Activated CD4-positive, alpha-beta T cell treated with anti-CD3 and anti-CD28 coated beads for 4 hours (primary cell): ENCODE measurements at places on chromosomes 7 and 10.
A peak's percentile ranks its signal among the peaks of the same experiment; 100 is the strongest.

DNA sequence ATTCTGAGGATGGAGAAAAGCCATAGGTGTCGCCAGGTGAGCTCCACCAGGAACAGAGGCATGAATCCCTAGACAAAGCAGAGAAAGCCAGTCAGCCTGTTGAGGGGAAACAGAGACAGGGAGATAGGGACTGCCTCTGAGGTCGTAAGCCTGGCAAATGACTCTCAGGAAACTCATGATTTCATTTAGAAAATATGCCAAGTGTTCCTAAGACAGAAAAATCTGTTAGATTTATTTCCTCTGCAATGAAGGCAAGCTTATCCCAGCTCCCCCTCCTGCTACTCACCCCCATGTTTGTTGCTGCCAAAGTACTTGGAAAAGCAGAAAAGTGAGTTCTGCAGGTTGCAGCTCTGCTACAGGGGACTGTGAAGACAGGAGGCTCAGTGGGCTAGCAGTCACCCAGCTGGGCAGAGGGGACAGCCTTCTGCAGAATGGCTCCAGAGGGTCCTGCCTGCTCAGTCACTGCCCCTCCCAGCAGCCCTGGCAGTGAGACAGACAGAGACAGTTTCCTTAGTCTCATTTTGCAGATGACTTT lies 184.3 kb downstream of the ADRA2A start:
- DNase-seq, result no peak

GRCh38 chr7:89514970-89515369 lies 639.3 kb upstream of the STEAP1 start:
- no peak for DNase-seq

DNA sequence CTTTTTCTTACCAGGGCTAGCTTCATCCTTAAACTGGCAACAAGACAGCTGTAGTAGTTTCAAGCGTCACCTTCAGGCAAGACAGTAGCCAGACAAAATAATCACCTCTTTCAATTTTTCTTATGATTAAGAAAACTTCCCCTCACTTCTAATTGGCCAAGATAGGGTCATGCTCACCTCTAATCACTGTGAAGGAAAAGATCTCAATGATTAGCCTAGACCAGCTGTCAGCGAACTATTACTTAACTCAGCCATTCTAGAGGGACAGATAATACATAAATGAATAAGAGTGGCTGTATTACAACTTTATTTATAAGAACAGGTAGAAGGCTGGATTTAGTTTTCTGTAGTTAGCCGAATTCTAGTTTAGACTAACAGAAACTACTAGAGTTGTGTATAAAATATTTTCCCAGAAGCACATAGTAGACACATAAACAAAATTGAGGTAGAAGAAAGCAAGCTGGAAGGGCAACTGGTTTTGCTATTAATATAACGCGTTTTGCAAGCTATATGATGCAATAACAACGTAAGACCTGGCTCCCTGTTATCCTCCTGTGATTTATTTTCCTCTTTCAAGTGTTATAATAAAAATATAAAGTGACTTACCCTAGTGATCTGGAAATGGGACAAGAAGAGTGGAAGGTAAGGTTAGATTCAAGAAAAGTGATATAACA lies 64.3 kb downstream of the ELAPOR2 start:
- no peak for DNase-seq

DNA sequence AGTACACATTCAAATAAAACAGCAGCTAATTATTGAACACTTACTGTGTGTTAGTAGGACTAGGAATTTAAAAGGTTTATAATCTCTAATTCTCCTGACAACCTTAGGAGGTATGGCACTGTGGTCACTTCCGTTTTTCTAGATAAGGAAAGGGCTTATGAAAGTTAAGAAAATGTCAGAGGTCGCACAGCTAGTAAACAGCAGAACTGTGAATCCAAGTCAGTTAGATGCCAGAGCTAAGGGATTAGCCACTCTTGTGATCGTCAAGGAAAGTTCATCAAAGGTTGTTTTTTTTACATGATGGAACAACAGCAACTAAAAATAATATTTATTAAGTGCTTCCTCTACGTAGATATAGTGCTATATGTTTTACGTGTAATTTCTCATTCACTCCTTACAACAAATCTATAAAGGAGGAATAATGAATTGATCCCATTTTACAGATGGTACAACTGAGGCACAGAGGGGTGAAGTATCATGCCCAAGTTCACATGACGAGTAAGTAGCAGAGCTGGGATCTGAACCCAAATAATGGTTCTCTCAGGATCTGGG lies 84.9 kb downstream of the NAMPT start:
- no peak for DNase-seq

DNA sequence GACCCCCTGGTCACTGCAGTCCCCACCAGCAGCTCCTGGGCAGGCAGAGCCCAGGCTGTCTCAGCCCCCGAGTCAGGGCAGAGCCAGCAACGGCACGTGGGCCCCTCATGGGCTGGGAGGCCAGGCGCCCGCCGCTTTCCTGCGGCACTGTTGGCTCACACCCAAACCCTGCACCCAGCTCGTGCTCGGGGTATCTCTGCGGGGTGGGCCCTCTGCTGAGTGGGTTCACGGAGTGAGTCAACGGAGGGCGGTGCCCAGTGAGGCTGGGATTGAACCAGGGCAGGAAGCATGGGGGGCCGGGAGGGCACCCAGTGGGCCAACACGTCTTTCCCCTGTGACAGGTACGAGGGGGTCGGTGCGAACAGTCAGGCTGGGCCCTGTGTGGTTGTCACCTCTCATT lies 28.9 kb downstream of the ADAP1 start:
- DNase-seq, result no peak

DNA sequence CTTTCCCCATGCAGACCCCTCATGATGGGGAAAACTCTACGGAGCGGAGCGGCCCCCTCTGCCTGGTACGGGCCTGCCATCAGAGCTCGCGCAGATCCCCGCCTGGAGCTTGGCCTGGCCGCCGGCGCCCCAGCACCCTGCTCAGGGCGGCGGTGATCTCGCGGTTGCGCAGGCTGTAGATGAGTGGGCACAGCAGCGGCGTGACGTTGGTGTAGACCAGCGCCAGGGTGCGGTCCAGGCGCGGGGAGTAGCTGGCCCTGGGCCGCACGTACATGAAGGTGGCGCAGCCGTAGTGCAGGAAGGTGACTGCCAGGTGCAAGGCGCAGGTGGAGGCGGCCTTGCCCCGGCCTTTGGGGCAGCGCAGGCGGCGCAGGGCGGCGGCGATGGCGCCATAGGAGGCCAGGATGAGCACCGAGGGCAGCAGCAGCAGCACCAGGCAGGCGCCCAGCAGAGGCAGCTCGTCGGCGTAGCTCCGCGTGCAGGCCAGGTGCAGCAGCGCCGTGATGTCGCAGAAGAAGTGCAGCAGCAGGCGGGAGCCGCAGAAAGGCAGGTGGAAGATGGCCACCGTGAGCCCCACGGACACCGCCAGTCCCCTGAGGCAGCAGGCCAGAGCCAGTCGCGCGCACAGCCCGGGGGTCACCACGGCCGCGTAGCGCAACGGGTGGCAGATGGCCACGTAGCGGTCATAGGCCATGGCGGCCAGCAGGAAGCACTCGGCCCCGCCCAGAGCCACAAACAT lies 33.4 kb downstream of the TAS2R41 start:
- DNase-seq, result no peak

GRCh38 chr10:121614613-121615434 lies 16.6 kb upstream of the FGFR2 start:
- DNase-seq, result no peak

GRCh38 chr7:81884817-81885216 lies 115.0 kb upstream of the HGF start:
- DNase-seq, result no peak

DNA sequence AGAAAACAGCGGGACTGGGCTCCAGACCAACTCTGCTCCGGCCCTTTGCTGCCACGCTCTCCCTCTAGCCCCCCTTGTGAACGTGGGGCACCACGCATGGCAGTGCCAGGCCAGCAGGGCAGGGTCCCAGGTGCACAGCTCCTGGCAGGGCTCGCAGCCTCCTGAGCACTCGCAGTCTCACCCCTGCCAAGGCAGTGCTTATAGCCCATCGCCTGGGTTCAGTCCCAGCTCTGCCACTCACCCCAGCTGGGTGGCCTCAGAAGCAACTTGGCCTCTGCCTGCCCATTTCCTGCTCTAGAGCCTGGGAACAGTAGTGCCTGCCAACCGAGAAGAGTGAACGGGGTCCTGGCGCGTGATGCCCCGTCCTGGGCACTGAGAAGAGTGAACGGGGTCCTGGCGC lies 36.3 kb downstream of the CFAP46 start:
- DNase-seq, result no peak

GRCh38 chr7:129827467-129827990 lies 125.2 kb downstream of the UBE2H start:
- no peak for DNase-seq

DNA sequence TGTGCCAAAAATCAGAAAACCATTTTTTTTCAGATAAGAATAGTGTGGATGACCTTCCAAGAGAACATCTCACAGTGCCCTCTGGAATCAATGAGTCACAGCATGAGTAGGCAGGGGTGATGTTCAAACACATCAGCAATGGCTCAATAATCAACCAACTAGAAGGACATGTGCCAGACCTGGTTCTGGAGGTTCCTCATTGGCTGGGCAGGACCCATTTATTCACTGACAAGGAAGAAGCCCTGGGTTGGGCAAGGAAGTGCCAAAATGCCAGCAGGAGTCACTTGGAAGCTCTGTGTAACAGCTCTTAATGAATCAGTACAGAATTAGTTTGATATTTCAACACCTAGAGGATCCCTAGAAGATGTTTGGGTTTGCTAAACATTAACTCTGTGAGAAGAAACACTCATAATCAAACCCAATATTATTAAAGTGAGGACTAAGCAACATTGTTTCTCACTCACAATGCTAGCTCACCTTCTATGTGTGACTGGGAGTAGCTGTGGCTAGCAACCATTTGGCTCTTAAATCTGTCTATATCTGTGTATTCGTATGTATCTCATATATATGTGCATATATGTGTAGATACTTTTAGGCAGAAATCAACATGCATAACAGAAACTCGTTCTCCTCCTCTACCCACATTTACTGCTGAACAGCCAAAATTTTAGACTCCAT lies 72.3 kb upstream of the APBB1IP start:
- DNase-seq, result peak; percentile 2

- DNase-seq, result no peak
Measured at GRCh38 chr7:152876749-152877148, 117.2 kb downstream of the ACTR3B start.

DNA sequence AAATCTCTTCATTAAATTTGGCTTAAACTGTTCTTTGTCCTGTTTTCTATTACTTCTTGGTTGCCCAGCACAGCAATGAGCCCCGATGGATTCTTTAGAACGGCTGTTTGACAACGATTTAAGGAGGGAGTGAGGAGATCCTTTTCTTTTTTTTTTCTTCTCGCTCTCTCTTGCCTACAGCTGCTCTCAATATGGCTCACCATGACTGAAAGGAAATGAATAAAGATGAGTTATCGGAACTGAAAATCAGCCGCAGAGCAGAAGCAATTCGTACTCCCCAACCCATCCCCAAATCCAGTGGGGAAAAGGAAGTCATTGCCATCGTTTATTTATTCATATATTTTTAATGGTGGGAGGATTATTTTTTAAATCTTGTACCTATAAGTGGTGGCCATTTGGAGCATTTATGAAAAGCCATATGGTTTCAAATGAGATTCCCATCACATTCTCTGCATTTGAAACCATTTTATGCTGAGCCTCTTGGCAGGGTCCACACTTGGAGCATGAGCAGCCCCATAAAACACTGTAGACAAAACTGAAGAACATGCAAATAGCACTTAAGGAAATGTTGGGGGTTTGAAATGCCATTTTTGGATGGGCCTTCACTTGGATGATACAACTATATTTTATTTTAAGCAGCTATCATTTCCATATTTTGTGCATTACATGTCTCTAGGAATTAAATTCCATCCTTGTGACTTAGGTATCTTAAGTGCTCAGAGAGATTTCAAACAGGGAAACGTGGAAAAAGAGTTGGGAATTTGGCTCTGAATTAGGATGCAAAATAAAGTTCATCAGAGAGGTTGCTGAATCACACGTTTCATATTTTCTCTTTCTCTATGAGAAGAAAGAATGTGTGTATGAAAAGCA lies 107.7 kb upstream of the FZD1 start:
- DNase-seq, result no peak

DNA sequence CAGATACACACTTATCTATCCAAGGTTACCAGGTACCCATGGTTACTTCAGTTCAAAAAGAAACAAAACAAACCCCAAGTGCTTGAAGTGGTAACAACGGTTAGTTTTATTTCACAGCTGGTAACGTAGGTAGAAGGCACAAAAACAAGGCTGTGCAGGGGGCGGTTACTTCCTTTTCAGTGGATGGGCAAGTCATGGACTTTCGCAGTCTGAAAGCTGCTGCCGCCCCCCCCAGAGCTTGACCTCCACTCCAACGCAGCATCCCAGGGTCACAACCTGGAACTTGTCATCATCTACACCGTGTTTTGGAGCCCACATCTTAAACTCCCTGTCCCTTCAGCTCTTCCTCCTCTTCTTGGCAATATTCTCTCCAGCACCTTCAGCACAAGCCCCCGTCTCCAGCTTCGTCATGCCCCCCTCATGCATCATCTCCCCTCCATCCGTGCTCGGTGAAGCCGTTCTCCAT lies 181.2 kb upstream of the ITGB1 start:
- DNase-seq, result peak; percentile 39

- DNase-seq, result no peak
Measured at GRCh38 chr7:67359900-67360299, 363.3 kb downstream of the TYW1 start.

- no peak for DNase-seq
Measured at GRCh38 chr10:5895365-5895764, 5.3 kb downstream of the FBH1 start.

GRCh38 chr7:151454305-151454704 lies 14.4 kb upstream of the CRYGN start:
- DNase-seq, result no peak

DNA sequence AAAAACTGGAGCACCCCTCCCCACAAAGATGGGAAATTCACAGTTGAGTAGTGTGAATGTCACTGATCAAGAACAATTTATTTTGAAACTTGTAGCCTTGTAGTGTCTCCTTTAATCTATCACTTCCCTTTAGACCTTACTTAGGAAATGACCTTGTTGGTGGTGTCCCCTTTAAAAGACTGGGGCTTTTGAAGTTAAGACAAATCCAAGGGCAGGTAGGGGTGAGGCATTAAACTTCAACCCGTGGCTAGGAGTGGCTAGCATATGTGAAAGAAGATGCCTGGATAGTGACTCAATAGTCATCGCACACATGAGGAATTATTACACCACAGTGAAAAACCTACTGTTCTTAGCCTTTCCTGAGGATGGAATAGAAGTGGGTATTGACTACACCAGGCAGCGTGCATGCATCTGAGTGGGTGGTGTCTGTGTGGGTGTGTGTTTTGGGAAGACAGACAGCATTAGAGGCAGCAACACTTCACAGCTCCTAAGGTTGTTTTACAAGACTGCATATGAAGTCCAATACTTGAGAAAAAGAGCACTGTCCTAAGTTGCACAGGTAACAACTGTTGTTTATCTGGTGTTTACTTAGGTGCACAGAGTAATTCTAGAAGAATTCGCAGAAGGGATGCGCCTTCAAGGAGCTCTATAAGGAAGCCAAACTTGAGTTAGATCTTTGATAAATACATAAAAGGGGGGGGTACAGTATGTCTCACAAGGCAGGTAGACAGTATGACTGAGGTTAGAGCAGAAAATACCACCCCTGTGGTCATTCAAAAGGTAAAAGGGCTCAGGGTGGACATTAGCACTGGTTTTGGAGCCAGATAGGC lies 32.9 kb downstream of the ABLIM1 start:
- no peak for DNase-seq

- no peak for DNase-seq
Measured at GRCh38 chr7:95686109-95686508, 86.2 kb upstream of the DYNC1I1 start.

- no peak for DNase-seq
Measured at GRCh38 chr10:77586719-77587415, 50.7 kb downstream of the KCNMA1 start.
